ENCODE measurements at places on chromosomes 7 and 10.
A peak's percentile ranks its signal among the peaks of the same experiment; 100 is the strongest.

DNA sequence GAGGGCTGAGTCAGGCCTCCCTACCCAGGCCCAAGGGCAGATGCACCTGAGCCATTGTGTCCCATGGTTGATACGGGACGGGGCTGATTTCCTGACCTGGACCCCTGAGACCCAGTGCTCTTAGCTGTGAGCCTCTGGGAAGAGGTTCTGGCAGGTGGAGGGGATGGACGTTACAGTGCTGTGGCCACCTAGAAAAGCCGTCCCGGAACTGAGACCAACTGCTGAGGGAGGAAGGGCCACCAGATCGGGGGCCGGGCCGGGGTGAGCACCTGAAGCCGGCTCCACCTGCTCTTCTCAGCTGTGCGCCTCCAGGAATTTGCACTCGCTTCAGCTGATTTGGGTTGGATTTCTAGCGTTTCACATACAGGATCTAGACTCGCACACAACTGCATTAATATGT, 35.4 kb downstream of the CHST12 start:
- DNase-seq, result no peak

DNA sequence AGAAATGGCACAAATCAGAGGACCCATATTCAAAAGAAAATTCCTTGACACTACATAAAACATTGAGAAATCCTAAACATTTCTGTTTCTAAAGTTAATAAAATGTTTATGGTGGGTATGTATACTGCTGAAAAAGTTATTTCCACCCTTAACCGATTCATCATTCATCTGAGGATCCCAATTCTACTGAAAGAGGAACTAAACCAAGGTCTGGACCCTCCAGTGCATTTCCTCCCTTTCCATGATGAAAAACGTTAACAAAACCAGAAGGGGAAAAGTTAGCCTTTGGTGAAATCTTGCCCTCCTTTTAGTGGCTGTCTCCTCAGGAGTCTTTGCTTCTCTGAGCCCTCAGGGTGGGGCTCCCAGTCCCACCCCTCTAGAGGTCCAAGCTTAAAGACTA, 144.5 kb upstream of the ASAH2 start:
- no peak for DNase-seq

- no peak for DNase-seq
Observed at GRCh38 chr7:31432836-31433340, 81.0 kb upstream of the ITPRID1 start.

GRCh38 chr7:52569151-52569550, 466.3 kb upstream of the POM121L12 start:
- DNase-seq, result no peak

- no peak for DNase-seq
Observed at GRCh38 chr7:128944487-128945236, 6.9 kb downstream of the IRF5 start.

DNA sequence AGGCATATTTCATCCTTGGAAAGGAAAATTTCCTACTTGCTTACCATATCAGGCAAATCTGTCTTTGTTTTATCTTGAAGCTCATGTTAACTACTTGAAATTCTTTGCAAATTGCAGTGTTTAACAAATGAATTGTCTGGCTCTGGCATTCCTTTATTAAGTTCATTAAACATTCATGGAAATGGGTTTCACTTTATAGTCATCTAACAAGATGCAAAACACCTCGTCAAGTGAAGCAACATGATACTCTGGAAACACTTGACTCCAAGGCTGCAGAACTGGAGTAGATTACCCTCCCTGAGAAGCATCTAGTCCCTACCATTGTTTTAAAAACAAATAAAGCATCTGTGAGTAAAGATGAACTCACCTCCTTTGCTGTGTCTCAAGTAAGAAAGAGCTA, 1086.9 kb downstream of the NRG3 start:
- DNase-seq, result no peak

DNA sequence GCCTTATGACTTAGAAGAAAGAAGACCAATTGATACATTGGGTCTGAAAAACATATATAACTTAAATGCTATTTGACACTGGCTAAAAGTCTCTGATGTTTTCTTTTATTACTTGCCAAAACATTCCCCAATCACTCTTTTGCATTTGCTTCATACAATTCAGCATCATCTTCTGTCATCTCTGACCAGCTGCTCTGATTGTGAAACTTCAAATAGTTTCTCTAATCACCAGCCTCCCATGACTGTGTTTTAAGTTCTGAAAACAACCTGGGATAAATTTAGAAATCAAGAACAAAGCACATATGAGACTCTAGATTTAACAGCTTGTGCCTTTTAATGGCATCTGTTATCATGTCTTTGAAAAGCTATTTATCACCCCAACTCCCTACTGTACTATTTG, 208.4 kb upstream of the KCND2 start:
- DNase-seq, result no peak

GRCh38 chr10:64175271-64175962, 654.2 kb downstream of the REEP3 start:
- DNase-seq, result no peak

- no peak for DNase-seq
Observed at GRCh38 chr10:3619241-3619640, 165.8 kb downstream of the KLF6 start.

DNA sequence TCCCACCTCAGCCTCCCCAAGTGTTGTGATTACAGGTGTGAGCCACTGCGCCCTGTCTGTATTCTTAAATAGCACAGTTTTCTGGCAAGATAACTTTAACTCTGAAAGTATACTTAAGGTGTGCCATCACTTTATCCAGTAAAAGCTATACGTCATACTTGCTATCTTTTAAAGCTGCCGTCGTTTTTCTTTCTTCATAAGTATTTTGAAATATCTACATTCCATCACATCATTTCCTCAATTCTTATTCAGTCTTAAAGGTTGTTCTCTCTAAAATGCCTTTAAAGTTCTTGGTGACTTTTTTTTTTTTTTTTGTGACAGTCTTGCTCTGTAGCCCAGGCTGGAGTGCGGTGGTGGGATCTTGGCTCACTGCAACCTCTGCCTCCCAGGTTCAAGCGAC, 34.7 kb downstream of the PTPN12 start:
- DNase-seq, result no peak

GRCh38 chr7:36690514-36691187, 33.6 kb downstream of the AOAH start:
- DNase-seq, result no peak

GRCh38 chr10:115157357-115157756, 64.2 kb downstream of the ATRNL1 start:
- no peak for DNase-seq

DNA sequence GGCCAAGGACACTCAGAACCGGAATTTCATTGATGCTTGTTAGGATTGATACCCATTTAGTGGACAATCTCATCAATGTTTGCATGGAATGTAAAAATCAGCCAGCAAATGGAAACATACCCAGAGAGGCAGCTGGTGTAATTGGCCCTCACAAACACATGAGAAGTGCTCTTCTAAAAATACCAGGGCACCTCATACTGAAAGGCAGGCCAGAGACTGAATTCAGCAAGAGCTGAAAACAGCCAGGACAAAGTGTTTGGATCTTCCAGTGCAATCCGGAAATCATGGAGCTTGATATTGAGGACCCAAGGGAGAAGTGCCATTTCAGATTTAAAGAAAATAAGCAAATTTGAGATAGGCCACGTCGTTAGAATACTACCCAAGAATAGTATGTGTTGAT, 498.6 kb downstream of the GALNT17 start:
- DNase-seq, result no peak

DNA sequence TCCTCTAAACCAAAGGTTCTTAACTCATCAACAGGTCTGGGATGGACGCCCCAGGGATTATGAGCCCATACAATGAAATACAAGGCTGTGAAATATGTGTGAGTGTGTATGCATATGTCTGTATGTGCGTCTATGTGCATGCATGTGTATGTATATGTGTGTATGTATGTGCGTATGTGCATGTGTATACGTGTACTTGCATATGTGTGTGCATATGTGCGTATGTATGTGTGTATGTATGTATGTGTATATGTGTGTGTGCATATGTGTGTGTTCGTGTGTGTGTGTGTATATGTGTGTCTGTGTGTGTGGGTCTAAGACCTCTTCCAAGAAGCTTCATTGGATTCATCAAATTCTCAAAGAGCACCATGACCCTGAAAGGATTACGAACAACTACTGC, 112.3 kb downstream of the SFMBT2 start:
- no peak for DNase-seq

DNA sequence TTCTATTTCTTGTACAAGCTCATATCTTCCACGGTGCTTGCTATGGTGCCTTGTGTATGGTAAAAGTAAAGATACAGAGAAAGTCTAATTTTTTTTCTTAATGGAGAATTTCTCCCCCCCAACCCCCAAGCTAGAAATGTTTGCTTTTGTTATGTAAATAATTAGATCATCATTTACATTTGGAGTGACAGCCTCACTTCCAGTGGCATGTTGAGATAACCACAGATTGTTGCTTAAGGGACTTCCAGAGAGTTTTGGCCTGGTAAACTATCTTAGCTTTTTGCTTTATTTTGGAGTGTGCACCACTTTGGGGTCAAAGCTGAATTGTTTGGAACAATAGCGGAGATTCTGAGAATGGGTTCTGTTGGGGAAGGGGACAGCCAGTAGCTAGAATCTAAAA, 129.7 kb downstream of the ZNF365 start:
- DNase-seq, result no peak

DNA sequence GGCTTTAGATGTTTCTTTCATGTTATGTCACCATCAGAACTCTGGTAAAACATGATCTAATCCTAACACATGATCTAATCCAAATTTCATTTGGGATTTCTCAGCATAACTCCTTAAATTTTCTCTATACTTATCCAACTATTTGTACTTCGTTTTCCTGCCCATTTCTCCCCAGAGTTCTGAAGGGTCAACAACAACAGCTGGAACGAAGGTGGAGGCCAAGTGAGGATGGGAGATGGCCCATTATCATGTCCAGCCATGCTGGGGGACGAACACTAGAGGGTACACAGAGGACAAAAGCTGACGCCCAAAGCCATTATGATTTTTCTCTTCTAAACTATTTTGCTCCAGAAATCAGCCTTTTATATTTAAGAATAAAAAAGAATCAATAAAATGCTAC, 185.4 kb downstream of the DOCK4 start:
- no peak for DNase-seq

- no peak for DNase-seq
Observed at GRCh38 chr10:75935650-75936400, 504.4 kb downstream of the LRMDA start.

DNA sequence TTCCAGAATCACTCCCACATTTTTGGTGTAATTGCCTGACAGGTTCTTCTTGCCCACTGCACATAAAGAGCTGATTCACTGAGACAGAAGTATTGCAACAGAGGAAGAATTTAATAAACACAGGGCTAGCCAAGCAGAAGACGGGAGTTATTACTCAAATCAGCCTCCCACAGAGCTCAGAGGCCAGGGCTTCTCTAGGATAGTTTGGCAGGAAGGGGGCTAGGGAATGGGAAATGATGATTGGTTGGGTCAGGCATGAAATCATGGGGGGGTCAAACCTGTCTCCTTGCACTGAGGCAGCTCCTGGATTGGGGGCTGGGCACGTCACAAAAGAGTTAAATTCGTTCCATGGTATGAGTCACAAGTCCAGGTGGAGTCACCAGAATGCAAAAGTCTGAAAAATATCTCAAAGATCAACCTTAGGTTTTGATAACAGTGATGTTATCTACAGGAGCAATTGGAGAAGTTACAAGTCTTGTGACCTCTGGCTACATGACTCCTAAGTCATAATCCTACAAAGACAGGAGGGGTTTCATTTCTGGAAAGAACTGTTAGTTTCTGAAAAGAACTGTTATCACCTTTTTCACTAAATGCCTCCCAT, 30.2 kb upstream of the ERCC6 start:
- peak; percentile 18 for DNase-seq

DNA sequence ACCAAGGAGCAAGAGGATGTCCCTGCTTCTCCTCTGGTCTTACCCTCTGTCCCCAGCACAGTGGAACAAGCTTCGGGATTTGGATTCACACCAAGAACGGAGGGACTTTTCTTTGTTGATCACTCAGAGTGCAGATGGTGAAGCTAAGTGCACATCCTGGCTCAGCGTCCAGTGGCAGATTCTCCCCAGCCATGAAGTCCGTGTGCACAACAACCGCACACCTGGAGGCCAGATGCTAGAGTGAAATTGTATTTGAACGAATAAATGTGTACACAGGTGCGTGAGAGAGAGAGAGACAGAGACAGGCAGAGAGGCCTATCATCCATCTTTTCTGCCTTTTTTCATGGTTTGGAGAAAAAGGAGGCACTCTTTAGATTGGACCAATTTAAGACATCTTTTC, 31.5 kb downstream of the ASB13 start:
- no peak for DNase-seq

DNA sequence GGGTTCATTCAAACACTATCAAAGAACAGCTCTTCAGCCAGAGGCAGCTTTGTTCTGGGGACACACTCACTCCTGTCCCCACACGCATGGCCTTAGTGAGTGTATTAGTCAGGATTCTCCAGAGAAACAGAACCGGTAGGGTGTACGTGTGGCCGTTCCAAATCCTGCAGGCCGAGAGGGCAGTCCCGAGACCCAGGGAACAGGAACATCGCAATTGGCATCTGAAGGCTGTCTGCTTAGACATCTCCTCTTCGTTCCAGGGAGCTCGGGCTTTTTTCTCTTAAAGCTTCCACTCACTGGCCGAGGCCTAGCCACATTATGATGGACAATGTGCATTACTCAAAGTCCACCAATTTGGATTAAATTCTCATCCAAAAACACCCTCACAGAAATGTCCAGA, 523.3 kb downstream of the GLRX3 start:
- DNase-seq, result no peak

- no peak for DNase-seq
Observed at GRCh38 chr7:55165176-55165861, 146.5 kb downstream of the EGFR start.

GRCh38 chr7:128347647-128348097, 4.0 kb upstream of the RBM28 start:
- no peak for DNase-seq

- DNase-seq, result no peak
Observed at GRCh38 chr10:128537834-128538330, 411.7 kb upstream of the MKI67 start.

DNA sequence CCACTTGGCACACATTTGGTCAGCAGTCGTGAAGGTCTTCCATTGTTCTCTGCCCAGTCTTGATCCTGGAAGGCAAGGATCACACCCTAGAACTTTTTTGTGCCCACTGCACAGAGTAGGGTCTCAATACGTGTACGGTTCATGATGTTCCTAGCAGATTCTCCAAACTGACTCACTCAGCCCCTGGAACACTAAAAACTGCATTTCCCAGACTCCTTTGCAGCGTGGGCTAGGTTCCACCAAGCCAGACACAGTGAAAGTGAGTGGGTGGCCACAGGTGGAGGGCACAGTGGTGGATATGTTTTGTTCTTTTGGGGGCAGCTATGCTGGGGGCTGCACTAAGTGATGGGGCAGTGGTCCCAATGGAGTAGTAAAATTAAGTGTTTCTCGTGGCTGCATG, 1.5 kb upstream of the LHPP start:
- no peak for DNase-seq

- DNase-seq, result no peak
Observed at GRCh38 chr10:14153570-14154055, 177.1 kb downstream of the FRMD4A start.
